ENCODE measurements at places on chromosomes 5 and 9. TPM values are rescaled to one million over a fixed set of nuclear protein-coding genes. Genes with fewer than 3 reads are reported as not detected.

SOX30 gene
- 5.8 TPM for total RNA-seq

AMACR gene
- 5.9 TPM for total RNA-seq

CYLC2 gene
- total RNA-seq = not detected

DNA sequence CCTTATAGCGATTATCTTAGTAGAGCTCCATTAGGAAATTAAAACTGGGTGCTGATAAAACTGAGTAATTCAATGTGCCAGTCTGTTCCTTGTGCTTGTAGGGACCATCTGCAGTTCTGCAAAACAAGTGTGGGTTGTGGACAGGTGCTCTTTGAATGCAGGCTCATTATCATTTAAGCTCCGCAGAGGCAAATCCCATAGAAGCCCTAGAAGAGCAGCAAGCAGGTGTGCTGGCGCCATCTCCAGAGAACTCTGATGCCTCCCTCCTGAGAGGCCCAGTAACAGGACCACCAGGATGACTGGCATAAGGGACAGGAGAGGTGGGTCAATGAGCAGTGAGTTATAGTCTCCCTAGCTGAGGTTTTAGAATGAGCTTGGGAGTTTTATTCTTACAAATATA is 1342.4 kb upstream of the DMAC1 start:
- no peak for DNase-seq

DNA sequence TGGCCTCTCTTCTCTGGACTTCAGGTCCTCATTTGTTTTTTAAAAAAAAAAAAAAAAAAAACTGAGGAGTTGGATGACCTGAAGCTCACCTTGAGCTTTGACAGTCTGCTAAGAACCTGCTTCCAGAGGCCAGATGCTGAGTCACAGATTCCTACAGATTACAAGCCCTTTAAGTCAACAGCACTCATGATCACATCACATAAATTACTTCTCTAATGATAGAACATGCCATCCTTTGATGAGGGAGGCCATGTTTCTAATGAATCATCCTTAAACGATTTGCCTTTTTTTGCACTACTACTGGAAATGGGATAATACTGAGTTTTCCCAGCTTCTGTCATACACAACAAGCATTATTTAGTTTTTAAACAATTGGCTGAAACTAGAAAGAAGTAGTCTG is 34.2 kb upstream of the MYOT start:
- no peak for DNase-seq

- DNase-seq = no peak
Measured at GRCh38 chr9:87107072-87107471, 159.8 kb upstream of the GAS1 start.
